Fibroblast of lung (primary cell): ENCODE measurements at places on chromosomes 5 and 9. TPM values are rescaled to one million over a fixed set of nuclear protein-coding genes. Genes with fewer than 3 reads are reported as not detected.

HRH2 gene
- polyA plus RNA-seq, result 0.03 TPM in 1 of 2 replicates, not detected in the other

C5orf58 gene
- polyA plus RNA-seq, result not detected in 2 replicates

DAPK1 gene
- 1.1 and 5.1 TPM in 2 replicates for polyA plus RNA-seq

PDCD1LG2 gene
- polyA plus RNA-seq, result 15.7 and 16.9 TPM in 2 replicates

CREB3 gene
- polyA plus RNA-seq, result 50.2 and 55.8 TPM in 2 replicates

PRDM9 gene
- not detected in 2 replicates for polyA plus RNA-seq

ZNF454 gene
- 0.59 and 0.64 TPM in 2 replicates for polyA plus RNA-seq

ROR2 gene
- polyA plus RNA-seq, result 2.3 and 10.9 TPM in 2 replicates

CYSRT1 gene
- 0.19 and 0.25 TPM in 2 replicates for polyA plus RNA-seq

BTNL3 gene
- not detected in 2 replicates for polyA plus RNA-seq

GZMA gene
- not detected in 2 replicates for polyA plus RNA-seq

FOXD4L6 gene
- not detected in 2 replicates for polyA plus RNA-seq

F2RL2 gene
- 88.1 and 91.6 TPM in 2 replicates for polyA plus RNA-seq

LCN9 gene
- polyA plus RNA-seq, result not detected in 2 replicates

CKMT2 gene
- polyA plus RNA-seq, result 1.9 and 2.3 TPM in 2 replicates

PCDHA10 gene
- polyA plus RNA-seq, result 0.09 and 2.0 TPM in 2 replicates

GBGT1 gene
- 0.86 and 2.6 TPM in 2 replicates for polyA plus RNA-seq

PCDHB4 gene
- 0.08 and 0.27 TPM in 2 replicates for polyA plus RNA-seq

SV2C gene
- not detected in 2 replicates for polyA plus RNA-seq

FKTN gene
- polyA plus RNA-seq, result 22.8 and 31.0 TPM in 2 replicates

IL31RA gene
- polyA plus RNA-seq, result 0.28 and 2.2 TPM in 2 replicates

PCDH1 gene
- 0.09 and 1.6 TPM in 2 replicates for polyA plus RNA-seq

TRIM14 gene
- 7.8 and 16.3 TPM in 2 replicates for polyA plus RNA-seq

NR2F1-AS1 gene
- polyA plus RNA-seq, result 22.4 and 29.6 TPM in 2 replicates

TAF1L gene
- polyA plus RNA-seq, result not detected in 2 replicates

PCDHA2 gene
- 0.10 TPM in 1 of 2 replicates, not detected in the other for polyA plus RNA-seq

BHMT2 gene
- 6.1 and 6.5 TPM in 2 replicates for polyA plus RNA-seq

NTNG2 gene
- 0.26 and 1.3 TPM in 2 replicates for polyA plus RNA-seq

CHD1 gene
- polyA plus RNA-seq, result 18.2 and 20.3 TPM in 2 replicates

SH3TC2 gene
- 1.4 and 3.2 TPM in 2 replicates for polyA plus RNA-seq

CACNA1B gene
- polyA plus RNA-seq, result 0.01 and 0.02 TPM in 2 replicates

PAEP gene
- not detected in 2 replicates for polyA plus RNA-seq

ATOX1 gene
- 245 and 375 TPM in 2 replicates for polyA plus RNA-seq

PLPP7 gene
- polyA plus RNA-seq, result 2.8 and 3.0 TPM in 2 replicates

ACTBL2 gene
- polyA plus RNA-seq, result 0.03 and 0.11 TPM in 2 replicates

OTP gene
- not detected in 2 replicates for polyA plus RNA-seq

AUH gene
- 10.3 and 11.3 TPM in 2 replicates for polyA plus RNA-seq

ADAMTS12 gene
- polyA plus RNA-seq, result 35.9 and 44.8 TPM in 2 replicates

IL17B gene
- 0.34 TPM in 1 of 2 replicates, not detected in the other for polyA plus RNA-seq

FBXW2 gene
- polyA plus RNA-seq, result 69.7 and 77.5 TPM in 2 replicates

SH3GL2 gene
- 0.10 TPM in 1 of 2 replicates, not detected in the other for polyA plus RNA-seq

CER1 gene
- not detected in 2 replicates for polyA plus RNA-seq

KIAA1191 gene
- 101 and 107 TPM in 2 replicates for polyA plus RNA-seq

SVEP1 gene
- 24.4 and 46.3 TPM in 2 replicates for polyA plus RNA-seq

LEAP2 gene
- polyA plus RNA-seq, result 0.30 and 0.50 TPM in 2 replicates

OTULINL gene
- 0.76 and 2.4 TPM in 2 replicates for polyA plus RNA-seq

THG1L gene
- 16.1 and 18.0 TPM in 2 replicates for polyA plus RNA-seq

NDUFS6 gene
- polyA plus RNA-seq, result 68.5 and 90.8 TPM in 2 replicates

ALDOB gene
- not detected in 2 replicates for polyA plus RNA-seq

ARHGEF28 gene
- 2.3 and 3.5 TPM in 2 replicates for polyA plus RNA-seq

PKN3 gene
- 1.8 and 4.6 TPM in 2 replicates for polyA plus RNA-seq
